ENCODE measurements at places on chromosomes 3 and 15. TPM values are rescaled to one million over a fixed set of nuclear protein-coding genes. Genes with fewer than 3 reads are reported as not detected.
A peak's percentile ranks its signal among the peaks of the same experiment; 100 is the strongest.

RSRC1 gene
- 16.9 TPM for total RNA-seq

FAM81A gene
- total RNA-seq, result 1.2 TPM

WDR48 gene
- total RNA-seq, result 17.5 TPM

GRCh38 chr3:107208100-107208499, 169.1 kb upstream of the CCDC54 start:
- peak; percentile 26 for ATAC-seq

DNA sequence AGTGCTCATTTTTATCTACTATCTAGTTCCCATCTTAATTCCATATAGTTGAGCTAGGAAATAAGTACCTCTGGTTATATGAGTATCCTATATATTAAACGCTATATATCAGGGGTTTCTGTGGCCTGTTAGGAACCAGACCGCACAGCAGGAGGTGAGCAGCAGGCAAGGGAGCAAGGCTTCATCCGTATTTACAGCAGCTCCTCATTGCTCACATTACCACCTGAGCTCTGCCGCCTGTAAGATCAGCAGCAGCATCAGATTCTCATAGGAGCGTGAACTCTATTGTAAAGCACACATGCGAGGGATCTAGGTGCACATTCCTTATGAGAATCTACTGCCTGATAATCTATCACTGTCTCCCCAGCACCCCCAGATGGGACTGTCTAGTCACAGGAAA, 23.0 kb downstream of the GSK3B start:
- no peak for ATAC-seq

GRCh38 chr3:58001979-58002378, 6.2 kb upstream of the FLNB start:
- no peak for ATAC-seq

DNA sequence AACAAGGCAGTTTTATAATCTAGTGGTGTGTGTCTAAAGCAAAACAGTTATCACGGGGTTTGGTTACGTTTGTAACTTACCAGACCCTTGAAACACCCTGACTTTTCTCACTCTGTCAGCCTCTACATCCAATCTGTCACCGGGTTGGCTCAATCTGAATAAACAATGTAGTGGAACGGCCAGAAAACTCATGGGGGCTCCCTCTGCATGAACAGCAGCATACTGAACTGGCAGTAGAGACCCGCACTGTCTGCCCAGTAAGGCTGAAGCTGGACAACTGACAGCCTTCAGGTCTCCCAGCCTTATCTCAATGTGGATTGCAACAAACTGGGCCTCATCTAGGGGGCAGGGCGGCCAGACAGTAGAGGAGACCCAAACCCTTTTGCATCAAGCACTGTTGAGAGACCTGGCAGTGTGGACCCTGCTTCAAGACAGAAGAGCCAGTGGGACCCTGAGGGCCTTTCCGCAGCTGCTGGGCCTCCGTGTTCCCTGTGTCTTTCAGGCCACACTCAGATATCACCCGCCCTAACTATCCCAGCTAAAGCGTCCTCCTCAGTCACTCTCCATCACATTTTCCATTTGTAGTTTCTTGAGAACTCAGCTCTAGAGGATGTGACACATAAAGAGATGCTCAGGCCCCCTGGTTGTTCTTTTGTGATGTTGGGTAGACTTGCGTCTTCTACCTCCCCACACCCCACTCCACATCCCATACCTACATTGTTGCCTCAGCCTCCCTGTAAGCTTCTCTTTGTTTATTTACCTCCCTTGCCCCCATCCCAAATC, 181.2 kb upstream of the NR2E3 start:
- ATAC-seq, result no peak

- no peak for ATAC-seq
Observed at GRCh38 chr3:105593315-105593714, 226.6 kb downstream of the ALCAM start.

DNA sequence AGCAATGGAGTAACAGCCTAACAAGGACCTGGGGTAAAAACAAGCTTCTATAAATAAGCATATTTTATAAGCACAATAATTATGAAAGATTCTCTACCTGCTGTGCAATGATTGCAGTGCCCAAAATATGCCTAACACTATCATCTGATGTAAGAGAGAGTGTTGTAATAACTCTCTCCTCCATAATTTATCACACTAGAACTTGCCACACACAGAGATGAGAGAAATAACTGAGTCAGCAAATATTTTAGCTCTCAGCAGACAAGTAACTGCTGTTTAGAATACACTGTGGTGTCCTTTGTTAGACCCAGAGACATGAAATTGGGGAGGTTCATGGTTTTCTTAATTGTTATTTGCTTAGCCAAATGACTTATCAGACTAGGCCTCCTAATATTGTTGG, 105.3 kb upstream of the ACP3 start:
- peak; percentile 47 for ATAC-seq

- ATAC-seq, result no peak
Observed at GRCh38 chr3:55619046-55619808, 132.1 kb upstream of the WNT5A start.

- ATAC-seq, result peak; percentile 99
Observed at GRCh38 chr3:57538465-57538864, 5.7 kb downstream of the DNAH12 start.

DNA sequence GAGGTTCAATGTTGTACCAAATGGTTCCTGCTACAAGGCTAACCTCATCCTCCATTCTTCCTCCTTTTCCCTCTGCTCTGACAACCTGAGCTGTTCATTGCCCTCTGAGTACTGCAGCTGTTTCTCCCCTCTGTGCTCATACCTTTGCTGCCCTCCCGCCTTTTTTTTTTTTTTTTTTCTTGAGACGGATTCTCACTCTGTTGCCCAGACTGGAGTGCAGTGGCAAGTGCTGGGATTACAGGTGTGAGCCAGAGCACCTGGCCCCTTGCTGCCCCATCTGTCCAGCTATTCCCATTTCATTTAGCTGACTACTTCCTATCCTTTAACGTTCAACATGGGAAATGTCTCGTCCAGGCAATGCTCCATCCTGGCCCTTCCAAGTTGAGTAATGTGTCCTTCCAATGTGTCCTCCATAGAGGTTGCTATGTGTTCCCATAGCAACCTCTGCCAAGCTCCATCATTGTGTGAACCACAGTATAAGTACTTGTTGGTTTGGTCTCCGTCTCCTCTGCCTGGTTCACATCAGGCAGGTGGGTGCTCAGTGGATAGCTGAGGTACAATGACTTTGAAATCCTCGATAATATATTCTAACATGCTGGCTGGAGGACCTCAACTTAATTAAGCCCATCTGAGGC, 179.9 kb upstream of the ANKRD28 start:
- no peak for ATAC-seq

DNA sequence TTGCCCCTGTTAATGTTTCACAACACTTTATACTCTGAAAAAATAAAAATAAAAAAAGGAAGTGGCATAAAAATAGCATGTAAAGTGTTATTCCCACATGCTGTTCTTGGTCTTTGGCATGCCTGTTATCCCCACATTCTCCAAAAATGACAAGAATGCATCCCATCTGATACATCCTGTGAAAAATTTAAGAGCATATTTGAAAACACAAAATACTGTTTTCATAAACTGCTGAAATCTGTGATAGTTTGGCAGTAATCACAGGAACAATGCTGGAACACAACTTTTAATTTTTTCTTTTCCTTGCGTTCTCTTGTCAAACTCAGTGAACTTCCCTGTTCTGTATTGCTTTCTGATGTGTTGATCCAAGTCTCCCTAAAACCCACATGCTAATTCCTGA, 288.8 kb downstream of the ROBO2 start:
- no peak for ATAC-seq

GRCh38 chr3:51706788-51707731, at the start of gene GRM2:
Gene GRM2, plus strand, starts transcription at chr3:51707068. Its CDS starts 1,916 bp downstream, at chr3:51708984.
- ATAC-seq, result peak; percentile 84

DNA sequence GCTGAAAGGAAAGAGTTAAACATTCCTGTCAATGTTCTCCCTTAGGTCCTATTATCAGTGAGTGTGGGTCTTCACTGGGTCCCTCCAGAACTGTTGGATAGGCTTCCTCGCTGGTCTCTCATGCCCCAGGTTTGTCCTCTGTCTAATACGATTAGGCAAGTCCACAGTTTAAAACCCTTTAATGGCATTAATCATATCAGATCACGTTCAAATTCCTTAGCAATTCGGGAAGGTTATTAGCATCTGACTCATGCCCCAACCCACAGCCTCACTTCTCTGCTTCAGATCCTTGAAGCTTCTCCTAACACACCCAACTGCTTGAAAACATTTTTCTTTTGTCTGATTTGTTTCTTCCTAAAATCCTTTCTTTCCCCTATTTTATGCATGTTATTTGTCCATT, 224.3 kb upstream of the ATP10A start:
- ATAC-seq, result peak; percentile 43

DNA sequence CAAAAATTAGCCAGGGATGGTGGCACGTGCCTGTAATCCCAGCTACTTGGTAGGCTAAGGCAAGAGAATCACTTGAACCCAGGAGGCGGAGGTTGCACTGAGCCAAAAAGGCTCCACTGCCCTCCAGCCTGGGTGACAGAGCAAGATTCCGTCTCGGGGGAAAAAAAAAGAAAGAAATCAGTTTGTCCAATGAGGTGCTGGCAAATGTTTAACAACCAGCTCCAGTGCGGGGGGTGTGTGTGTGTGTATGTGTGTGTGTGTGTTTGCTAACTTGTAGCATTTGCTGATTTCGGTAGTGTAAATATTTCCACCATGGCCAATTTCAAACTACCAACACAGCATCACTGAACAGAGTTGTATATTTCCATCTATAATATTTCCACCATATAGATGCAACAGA, 23.8 kb upstream of the IDH2 start:
- ATAC-seq, result no peak

GRCh38 chr15:32953533-32953910, 235.7 kb downstream of the GREM1 start:
- ATAC-seq, result no peak

DNA sequence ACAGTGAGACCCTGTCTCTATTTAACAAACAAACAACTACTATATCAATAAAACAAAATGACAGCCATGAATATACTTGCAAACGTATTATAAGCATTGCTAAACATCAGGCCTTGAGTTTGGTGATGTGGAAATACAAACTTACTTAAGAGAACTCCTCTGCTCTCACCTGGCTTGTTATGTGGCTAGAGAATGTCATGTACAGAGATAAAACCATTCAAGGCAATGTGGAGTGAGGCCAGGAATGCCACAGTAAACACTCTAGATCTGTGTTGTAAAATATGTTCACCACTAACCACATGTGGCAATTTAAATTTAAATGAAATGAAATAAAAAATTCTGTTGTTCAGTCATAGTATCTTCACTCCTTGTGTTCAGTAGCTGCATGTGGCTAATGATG, 22.7 kb upstream of the RARB start:
- no peak for ATAC-seq

Measured in esophagus mucosa (tissue), 1 donor.